ENCODE measurements at places on chromosomes 3 and 15. TPM values are rescaled to one million over a fixed set of nuclear protein-coding genes. Genes with fewer than 3 reads are reported as not detected.

ZNF660 gene
- polyA plus RNA-seq: 27.0 TPM

CFAP100 gene
- 6.8 TPM for polyA plus RNA-seq

MST1R gene
- 4.0 TPM for polyA plus RNA-seq

TUSC2 gene
- polyA plus RNA-seq: 26.2 TPM

IL17RE gene
- 74.6 TPM for polyA plus RNA-seq

ZNF501 gene
- polyA plus RNA-seq: 7.0 TPM

C3orf80 gene
- 8.5 TPM for polyA plus RNA-seq

MUSTN1 gene
- polyA plus RNA-seq: 4.8 TPM

CCDC39 gene
- polyA plus RNA-seq: 15.0 TPM

CLPX gene
- 75.0 TPM for polyA plus RNA-seq

EFCAB12 gene
- polyA plus RNA-seq: 3.6 TPM

GP9 gene
- 2.4 TPM for polyA plus RNA-seq

CYP8B1 gene
- 0.19 TPM for polyA plus RNA-seq

RBM15B gene
- polyA plus RNA-seq: 32.9 TPM

TEX55 gene
- not detected for polyA plus RNA-seq

USP4 gene
- 67.6 TPM for polyA plus RNA-seq

RBP2 gene
- 1.0 TPM for polyA plus RNA-seq

PLIN1 gene
- polyA plus RNA-seq: 1.4 TPM

ZMYND10 gene
- polyA plus RNA-seq: 25.4 TPM

BFSP2 gene
- polyA plus RNA-seq: not detected

TCF12 gene
- 127 TPM for polyA plus RNA-seq

CLDN16 gene
- polyA plus RNA-seq: 0.28 TPM

CNTN3 gene
- polyA plus RNA-seq: 47.3 TPM

NME9 gene
- 2.3 TPM for polyA plus RNA-seq

TMCO5A gene
- not detected for polyA plus RNA-seq

Measured in right lung (tissue), 10 donors.